ENCODE measurements at places on chromosomes 6 and 20.

GRCh38 chr6:10769419-10769818 lies 21.8 kb downstream of the TMEM14B start:
- DNase-seq, result no peak

DNA sequence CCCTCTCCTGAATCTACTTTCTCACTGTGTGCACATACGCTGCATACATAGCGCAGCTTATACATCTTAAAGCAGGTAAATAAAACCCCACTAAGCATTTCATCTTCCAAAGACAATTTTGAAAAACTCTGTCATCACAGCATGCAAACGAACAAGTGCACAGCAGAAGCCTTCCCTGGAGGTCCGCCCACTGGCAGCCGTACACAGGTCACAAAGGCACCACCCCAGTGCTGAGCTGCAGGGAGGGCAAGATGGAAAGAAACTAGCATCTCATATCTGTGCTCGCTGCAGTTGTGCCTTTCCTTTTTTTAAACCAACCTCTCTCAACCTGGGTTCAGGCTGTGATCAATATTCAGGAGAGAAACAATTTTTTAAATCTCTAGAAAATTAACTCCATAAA lies 73.3 kb downstream of the HUS1B start:
- no peak for DNase-seq

DNA sequence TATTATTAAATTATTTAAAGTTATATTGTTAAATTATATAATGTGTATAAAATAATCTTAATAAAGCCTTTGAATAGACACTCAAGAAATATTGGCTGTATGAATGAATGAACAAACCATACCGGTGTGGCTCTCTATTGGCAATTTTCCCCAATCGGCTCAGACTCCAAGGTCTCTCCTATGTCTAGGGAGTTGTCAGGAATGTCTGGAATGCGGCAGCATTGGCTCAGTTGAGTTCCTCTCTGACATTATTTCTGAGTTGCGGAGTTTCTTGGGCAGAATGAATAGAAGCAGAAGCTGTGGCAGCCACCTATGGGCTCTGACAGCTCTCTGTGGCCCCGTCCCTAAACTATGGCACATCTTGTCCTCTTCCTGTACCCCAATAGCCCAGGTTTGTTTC lies 111.0 kb downstream of the SOBP start:
- peak; percentile 66 for DNase-seq

DNA sequence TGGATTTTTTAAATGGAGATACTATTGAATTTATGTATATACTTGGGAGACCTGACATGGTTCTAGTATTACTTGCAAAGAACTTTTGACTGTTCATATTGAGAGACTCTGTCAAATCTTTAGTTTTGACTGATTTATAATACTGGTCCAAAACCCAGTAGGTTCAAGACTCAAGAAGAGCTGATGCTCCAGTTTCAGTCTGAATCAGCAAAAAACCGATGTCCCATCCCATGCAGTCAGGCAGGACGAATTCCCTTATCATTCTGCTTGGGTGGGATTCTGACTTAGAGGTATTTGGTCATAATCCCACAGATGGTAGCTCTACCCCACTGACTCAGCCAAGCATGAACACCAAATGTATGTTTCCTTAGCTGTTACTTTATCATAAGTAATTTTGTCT lies 29.5 kb downstream of the ZNF334 start:
- no peak for DNase-seq

- no peak for DNase-seq
Observed at GRCh38 chr20:57394121-57395082, 3.2 kb downstream of the RBM38 start.

DNA sequence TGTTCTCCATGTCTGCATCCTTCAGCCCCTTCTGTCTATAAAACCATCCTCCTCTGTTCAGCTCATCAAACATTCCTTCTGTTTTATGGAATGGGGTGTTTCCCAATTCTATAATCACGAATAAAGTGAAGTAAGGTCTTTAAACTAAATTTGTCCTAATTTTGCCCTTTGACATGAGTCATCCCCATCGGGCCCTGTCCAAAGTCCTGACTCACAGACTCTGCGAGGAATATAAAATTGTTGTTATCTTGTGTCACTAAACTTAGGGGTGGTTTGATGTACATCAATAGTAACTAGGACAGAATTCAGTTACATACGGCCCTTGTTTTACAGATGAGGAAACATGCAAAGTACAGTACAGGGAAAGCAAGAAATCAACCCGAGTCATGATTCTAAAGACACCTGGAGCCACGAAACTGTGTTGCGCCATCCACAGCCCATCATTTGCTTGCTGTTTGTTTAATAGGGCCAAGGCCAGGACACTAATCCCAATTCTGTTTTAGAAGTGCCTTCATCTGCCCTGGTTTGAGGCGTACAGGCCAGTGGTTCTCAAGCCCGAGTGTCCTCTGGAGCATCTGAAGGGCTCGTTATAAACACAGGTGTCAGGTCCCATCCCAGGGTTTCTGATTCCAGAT lies 2.8 kb downstream of the ACSS1 start:
- peak; percentile 65 for DNase-seq

- DNase-seq, result peak; percentile 23
Observed at GRCh38 chr6:74851596-74851995, 354.3 kb downstream of the COL12A1 start.

DNA sequence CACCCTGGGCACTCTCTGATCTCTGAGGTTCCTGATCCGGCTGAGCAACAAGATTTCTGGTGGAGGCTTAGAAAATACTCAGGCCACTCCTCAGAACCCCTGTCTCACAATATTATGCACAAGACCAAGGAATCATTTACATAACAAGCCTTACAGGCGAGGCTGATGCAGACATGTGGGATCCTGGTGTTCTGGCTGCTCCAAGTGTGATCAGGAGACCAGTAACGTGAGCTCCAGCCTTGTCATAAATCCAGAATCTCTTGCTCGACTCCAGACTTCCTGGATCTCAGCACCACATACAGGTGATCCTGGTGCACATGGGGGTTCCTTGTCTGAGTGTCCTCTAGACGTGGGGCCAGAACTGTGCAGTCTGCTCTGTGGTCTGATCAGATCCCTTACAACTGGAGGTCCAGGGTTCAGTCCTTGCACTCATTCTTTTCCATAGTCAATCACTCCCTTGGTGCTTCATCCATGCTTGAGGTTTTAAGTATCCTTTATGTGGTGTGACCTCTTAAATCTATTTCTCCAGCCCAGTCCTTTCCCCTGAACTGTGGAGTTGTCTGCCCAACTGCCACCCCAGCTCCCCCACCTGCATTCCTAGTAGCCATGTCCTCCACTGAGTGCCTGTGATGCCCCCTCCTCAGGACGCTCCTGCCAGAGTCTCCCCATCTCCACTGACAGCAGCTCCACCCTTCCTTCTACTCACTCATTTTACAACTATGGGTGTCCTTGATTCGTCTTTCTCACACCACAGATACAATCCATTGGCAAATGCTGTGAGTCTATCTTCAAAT lies 5.1 kb downstream of the HLA-C start:
- no peak for DNase-seq

GRCh38 chr6:90428514-90428913 lies 131.9 kb upstream of the BACH2 start:
- no peak for DNase-seq

Data from AG08396 (cell line).